ENCODE measurements at places on chromosomes 5 and 9. TPM values are rescaled to one million over a fixed set of nuclear protein-coding genes. Genes with fewer than 3 reads are reported as not detected.

DNA sequence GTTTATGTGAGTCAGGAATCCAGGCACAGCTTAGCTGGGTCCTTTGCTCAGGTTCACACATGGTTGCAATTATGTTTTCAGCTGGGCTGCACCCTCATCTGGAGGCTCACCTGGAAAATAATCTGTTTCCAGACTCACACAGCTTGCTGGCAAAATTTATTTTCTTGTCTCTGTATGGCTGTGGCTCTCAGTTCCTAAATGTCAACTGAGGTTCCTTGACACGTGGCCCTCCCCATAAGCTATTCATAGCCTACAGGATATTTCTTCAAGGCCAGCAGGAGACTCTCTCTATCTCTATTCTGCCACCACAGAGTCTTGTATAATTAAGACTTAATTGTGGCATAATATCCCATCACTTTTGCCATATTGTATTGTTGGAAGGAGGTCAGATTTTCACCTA is 732.0 kb downstream of the CDH18 start:
- H3K4me3 ChIP-seq = no peak overlapping the region
- H3K27me3 ChIP-seq = no peaks in the 10 kb centered on the region
- H3K36me3 ChIP-seq = no peaks in the 10 kb centered on the region
- H3K4me1 ChIP-seq = no peaks in the 10 kb centered on the region

DNA sequence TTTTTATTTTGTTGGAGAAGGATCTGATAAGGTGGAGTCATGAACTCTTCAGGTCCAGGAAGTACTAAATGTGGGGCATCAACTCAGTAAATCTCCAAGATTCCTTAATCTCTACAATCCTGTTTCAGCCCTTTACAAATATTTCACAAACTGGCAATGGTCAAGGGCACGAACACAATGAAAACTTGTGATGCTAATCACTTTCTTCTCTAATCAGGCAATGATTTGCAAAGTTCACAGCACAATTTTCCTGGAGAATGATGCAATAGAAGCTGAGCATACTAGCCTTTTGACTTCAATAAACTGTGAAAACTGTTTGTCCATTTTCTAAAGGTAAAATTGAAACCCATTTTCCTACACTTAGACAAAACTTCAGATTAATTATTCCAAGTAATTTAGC is 16.9 kb downstream of the GDF9 start:
- no peak overlapping the region for H3K4me3 ChIP-seq
- no peaks in the 10 kb centered on the region for H3K27me3 ChIP-seq
- no peak overlapping the region for H3K27ac ChIP-seq
- H3K36me3 ChIP-seq = no peaks in the 10 kb centered on the region

DNA sequence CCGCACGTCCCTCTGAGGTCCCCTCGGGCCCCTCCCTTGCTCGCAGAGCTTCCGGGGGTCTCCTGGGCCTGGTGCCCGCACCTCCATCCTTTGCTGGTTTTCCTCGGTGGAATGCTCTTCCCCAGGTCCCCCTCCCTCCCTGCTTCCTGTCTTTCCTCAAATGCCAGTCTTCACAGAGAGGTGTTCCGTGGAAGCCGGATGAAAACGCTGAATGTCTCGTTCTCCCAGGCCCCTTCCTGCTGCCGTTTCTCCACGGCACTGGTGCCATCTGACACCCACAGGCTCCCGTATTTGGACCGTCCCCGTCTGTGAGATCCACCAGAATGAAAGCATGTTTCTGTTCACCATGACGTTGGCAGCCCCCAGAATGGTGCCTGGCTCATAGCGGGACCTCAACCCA is 4.1 kb downstream of the OR2V1 start:
- H3K27me3 ChIP-seq = peaks cover 3% of the 10 kb centered on the region
- DNase-seq = no peak
- H3K4me1 ChIP-seq = no peaks in the 10 kb centered on the region
- no peaks in the 10 kb centered on the region for H3K36me3 ChIP-seq
- no peak overlapping the region for H3K27ac ChIP-seq
- H3K4me3 ChIP-seq = no peak overlapping the region

GRCh38 chr5:75457691-75458090 is 53.7 kb downstream of the CERT1 start:
- no peak for DNase-seq
- no peak overlapping the region for H3K27ac ChIP-seq
- no peak overlapping the region for H3K4me3 ChIP-seq
- H3K36me3 ChIP-seq = no peaks in the 10 kb centered on the region

Gene SARDH
- polyA plus RNA-seq = 10.5 TPM

- H3K4me1 ChIP-seq = no peaks in the 10 kb centered on the region
- H3K27ac ChIP-seq = no peak overlapping the region
- H3K36me3 ChIP-seq = no peaks in the 10 kb centered on the region
- no peaks in the 10 kb centered on the region for H3K27me3 ChIP-seq
- DNase-seq = no peak
- H3K4me3 ChIP-seq = no peak overlapping the region
Measured at GRCh38 chr5:52702877-52703276, 84.8 kb upstream of the ITGA1 start.

DNA sequence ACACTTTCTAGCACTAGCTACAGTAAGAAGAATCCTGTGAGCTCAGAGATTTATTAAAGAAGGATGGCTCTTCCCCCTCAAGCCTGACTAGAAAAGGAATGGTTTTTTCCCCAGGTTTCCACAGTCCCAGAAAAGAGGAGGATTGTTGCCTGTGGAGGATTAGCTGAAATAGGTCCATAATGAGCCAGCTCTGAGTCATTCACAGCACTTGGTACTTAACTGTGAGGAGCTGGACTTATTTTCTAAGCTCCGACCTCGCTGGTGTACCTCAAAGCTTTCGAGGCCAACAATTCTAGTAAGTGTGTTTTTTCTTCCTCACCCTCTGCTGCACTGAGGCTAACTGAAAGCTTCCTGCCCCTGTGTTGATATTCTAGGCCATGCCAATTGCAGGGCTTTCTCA is 222.5 kb upstream of the IL12B start:
- no peaks in the 10 kb centered on the region for H3K27me3 ChIP-seq
- H3K27ac ChIP-seq = no peak overlapping the region
- H3K4me3 ChIP-seq = no peak overlapping the region
- H3K4me1 ChIP-seq = no peaks in the 10 kb centered on the region
- no peak for DNase-seq

DNA sequence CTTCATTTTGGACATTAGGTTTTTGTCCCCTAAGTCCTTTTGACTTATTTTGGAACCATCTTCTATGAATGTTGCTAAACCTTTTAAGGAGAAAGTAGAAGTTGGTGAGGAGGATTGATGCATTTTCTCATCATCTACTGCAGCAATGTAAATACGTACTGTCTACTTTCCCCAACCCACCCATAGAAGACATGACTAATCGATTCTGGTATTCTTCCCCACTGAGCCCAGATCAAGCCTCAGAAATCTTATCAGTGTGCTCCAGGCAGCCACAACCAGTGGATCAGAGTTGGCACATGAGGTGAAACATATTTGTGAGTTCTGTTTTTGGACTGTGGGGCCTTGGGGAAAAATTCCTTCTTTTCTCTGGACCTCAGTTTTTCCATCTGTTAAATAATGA is 57.7 kb downstream of the FGF18 start:
- DNase-seq = no peak
- peaks cover 12% of the 10 kb centered on the region for H3K4me1 ChIP-seq
- H3K36me3 ChIP-seq = no peaks in the 10 kb centered on the region
- no peaks in the 10 kb centered on the region for H3K27me3 ChIP-seq
- no peak overlapping the region for H3K4me3 ChIP-seq

Gene TAF11L10
- polyA plus RNA-seq = not detected

Gene SLC6A7
- 33.1 TPM for polyA plus RNA-seq

Gene BRD3
- 50.5 TPM for polyA plus RNA-seq

Gene SLC34A3
- 0.95 TPM for polyA plus RNA-seq

Gene CDO1
- polyA plus RNA-seq = 104 TPM

Gene TRIM36
- polyA plus RNA-seq = 35.8 TPM

GRCh38 chr9:95094002-95094401 is 223.5 kb downstream of the FANCC start:
- no peaks in the 10 kb centered on the region for H3K27me3 ChIP-seq
- peaks cover 77% of the 10 kb centered on the region for H3K4me1 ChIP-seq
- H3K4me3 ChIP-seq = no peak overlapping the region

Gene ISCA1
- polyA plus RNA-seq = 66.4 TPM

Gene PCDHGC3
- 603 TPM for polyA plus RNA-seq

Gene ANKRD33B
- 2.0 TPM for polyA plus RNA-seq

DNA sequence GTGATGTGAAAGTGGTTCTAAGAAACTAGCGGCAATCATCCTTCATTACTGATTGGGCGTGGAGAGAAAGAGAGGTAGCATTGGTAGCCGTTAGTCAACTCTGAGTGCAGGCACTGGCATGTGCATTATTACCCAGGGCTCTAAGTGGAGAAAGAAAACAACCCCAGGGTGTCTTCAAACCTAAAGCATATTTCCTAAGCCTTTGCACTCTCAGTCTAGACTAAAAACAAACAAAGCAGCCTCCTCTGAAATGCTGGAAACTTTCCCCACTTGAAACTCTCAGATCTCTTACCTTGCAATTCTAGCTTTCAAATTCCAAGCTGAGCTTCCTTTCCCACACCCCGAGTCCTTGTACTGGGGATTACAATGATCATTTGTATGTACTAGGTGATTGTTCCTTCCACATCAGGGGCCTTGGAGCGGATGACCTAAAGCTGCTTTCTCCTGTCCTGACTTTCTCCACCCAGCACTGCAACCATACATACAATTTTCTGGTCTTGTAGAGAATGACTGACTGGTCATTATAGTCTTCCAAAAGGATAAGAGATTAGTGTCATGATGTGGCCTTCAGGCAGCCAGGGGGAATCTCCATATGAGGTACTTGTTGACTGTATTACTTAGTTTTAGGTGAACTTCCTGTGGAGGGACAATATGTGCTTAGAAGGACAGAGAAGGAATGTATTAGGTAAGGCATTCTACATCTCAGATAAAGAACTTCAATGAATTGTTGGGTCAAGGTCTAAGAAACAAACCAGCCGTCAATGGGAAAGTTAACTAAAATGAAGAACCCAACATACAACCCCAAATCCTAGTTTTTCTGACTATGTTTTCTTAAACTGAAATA is 98.3 kb upstream of the CDKN2B start:
- H3K27ac ChIP-seq = no peak overlapping the region
- H3K4me3 ChIP-seq = no peak overlapping the region
- H3K27me3 ChIP-seq = no peaks in the 10 kb centered on the region

- H3K27me3 ChIP-seq = no peaks in the 10 kb centered on the region
- DNase-seq = no peak
- H3K4me3 ChIP-seq = no peak overlapping the region
- peaks cover 78% of the 10 kb centered on the region for H3K36me3 ChIP-seq
- H3K4me1 ChIP-seq = no peaks in the 10 kb centered on the region
Measured at GRCh38 chr9:137095664-137096517, 9.1 kb downstream of the MAN1B1 start.

- peaks cover 12% of the 10 kb centered on the region for H3K27me3 ChIP-seq
- H3K27ac ChIP-seq = no peak overlapping the region
- H3K36me3 ChIP-seq = no peaks in the 10 kb centered on the region
- peaks cover 3% of the 10 kb centered on the region for H3K4me1 ChIP-seq
- peak; percentile 97 for DNase-seq
Measured at GRCh38 chr9:87336914-87337333, 160.7 kb upstream of the DAPK1 start.

DNA sequence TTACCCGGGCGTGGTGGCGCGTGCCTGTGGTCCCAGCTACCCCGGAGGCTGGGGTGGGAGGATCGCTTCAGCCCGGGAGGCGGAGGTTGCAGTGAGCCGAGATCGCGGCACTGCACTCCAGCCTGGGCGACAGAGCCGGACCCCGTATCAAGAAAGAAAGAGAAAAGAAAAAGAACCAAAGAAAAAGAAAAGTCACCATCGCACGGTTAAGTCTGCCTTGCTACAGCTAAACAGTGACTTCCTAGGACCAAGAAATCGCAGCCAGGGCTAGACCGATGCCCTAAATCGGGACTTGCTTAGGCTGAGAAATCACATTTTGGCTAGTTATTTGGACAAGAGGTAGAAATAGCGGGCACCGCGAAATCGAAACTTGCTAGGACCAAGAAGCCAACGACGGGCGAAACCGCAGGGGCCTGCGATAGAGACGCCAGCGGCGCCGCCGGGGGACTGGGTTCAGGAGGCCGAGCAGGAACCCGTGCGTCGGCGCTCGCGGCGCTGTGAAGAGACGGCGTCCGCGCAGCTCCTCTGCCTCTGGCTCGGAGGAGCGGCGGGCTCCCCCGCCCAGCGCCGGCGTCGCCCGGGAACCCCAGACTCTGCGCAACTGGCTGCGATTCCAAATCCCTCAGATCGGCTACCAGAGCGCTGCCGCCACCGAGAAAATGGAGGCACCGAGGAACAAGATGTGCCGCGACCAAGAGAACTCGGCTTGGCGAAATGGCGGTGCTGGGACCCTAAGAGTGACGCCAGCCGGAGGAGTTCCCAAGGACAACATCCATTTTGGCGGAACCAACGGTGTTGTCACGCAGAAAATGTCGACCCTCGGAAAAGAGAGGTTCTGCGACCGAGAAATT is 26.1 kb upstream of the ANXA2R start:
- peaks cover 22% of the 10 kb centered on the region for H3K4me1 ChIP-seq
- no peaks in the 10 kb centered on the region for H3K27me3 ChIP-seq
- peaks cover 16% of the 10 kb centered on the region for H3K36me3 ChIP-seq
- H3K27ac ChIP-seq = peak overlapping the region; percentile 100
- peak; percentile 91 for DNase-seq

All from spinal cord (tissue), 10 donors.